ENCODE measurements at places on chromosomes 4 and X.

- DNase-seq: no peak
Observed at GRCh38 chr4:60344908-60345307, 855.2 kb upstream of the ADGRL3 start.

GRCh38 chr4:121041307-121042090 is 30.8 kb downstream of the NDNF start:
- no peak for DNase-seq

- DNase-seq: peak; percentile 97
Observed at GRCh38 chr4:127632420-127633403, at the start of gene INTU. Gene INTU, plus strand, starts transcription at chr4:127632957. Its CDS starts 78 bp downstream, at chr4:127633035.

DNA sequence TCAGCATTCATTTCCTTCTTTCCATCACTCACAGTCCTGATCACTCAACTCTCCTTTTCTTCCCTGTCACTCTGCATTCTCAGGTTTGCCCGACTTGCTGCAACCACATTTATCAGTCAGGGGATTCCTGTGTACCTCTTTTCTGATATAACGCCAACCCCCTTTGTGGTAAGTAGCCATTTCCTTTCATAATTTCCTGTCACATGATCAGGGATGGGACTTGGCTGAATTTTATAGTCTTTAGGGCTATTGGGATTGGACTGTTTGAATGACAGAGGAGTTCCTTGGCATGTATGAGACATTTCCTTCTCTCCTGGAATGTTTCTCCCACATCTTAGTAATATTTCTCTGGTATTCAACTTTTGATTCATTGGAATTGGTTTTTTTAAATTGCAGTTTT is 11.0 kb downstream of the PGM2 start:
- DNase-seq: no peak

- DNase-seq: no peak
Observed at GRCh38 chr4:73396993-73397972, 6.8 kb upstream of the ALB start.

GRCh38 chr4:84379917-84380641 is 119.0 kb downstream of the NKX6-1 start:
- DNase-seq: no peak

DNA sequence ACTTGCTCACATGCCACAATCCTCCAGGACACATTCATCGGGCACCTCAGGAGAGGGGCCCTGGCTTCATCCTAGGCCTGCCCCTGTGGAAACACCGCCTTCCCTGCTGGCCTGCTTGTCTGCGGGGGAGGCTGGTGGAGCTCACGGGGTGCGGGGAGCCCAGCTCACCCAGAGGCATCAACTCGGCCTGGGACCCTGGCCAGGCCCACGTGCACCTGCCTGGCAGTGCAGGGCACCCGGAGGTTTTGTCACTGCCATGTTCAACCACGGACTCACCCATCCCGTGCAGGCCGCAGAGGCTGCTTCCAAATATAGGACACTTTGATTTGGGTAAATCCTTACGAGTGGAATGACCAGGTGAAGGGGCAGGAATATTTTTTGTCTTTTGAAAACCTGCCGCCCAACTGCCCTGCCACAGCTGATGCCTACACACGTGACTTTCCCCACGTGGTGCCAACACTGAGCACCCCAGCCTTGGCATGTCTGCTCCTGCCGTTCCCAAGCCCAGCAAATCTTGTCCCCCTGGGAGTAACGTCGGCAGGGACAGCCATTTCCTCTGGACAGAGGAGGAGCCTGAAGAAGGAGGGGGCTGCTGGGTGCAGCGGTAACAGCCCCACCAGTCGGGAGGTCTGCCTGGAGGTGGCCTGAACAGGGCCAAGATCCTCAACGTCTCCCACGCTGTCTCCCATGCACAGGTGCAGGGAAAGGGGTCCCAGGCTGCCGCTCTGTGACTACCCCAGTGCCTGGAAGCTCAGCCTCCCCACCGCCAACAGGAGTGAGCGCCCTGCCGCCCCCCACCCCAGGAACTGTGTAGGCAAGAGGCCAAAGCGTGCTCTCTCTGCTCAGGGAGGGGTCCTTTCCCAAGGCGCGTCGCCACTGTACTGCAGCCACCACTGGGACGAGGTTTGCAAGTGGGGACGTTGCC is 8.5 kb downstream of the MXD4 start:
- DNase-seq: no peak

- no peak for DNase-seq
Observed at GRCh38 chrX:71579136-71579989, 1.1 kb downstream of the GCNA start.

GRCh38 chr4:42906891-42907759 is 14.6 kb downstream of the GRXCR1 start:
- DNase-seq: no peak

DNA sequence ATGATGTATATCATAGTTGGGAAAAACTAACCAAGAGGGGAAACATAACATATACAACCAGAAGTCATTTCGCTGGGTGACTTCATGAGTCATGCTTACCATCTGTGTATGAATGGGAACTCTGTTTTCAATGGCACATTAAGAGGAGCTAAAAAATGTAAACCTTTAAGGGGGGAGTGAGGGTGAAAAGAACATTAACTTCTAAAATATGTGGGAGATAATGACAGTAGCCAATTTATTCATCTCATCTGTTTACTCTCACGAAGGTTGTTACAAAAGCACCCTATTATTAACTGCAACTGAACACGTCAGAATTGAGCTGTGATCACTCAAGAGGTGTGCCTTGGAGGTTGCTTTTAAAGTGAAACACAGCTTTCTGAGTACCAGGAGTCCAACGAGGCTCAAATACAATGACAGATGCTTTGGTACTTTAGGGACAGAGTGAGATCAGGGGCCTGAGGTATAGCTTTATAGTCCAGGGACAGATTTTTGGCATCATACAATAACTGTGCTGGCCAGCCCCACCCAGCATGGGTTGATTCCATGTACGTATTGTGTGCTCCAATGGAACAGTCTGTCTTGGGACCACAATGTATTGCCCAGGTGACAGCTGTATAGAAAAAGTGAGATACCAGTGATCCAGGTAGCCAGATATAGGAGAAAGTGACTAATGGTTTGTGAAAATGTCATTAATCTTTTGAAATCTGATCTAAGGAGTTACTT is 107.3 kb downstream of the AMMECR1 start:
- DNase-seq: no peak

GRCh38 chr4:4872314-4872903 is 12.9 kb downstream of the MSX1 start:
- DNase-seq: no peak

- DNase-seq: peak; percentile 44
Observed at GRCh38 chrX:20265726-20266681, 705 bp downstream of the RPS6KA3 start.

DNA sequence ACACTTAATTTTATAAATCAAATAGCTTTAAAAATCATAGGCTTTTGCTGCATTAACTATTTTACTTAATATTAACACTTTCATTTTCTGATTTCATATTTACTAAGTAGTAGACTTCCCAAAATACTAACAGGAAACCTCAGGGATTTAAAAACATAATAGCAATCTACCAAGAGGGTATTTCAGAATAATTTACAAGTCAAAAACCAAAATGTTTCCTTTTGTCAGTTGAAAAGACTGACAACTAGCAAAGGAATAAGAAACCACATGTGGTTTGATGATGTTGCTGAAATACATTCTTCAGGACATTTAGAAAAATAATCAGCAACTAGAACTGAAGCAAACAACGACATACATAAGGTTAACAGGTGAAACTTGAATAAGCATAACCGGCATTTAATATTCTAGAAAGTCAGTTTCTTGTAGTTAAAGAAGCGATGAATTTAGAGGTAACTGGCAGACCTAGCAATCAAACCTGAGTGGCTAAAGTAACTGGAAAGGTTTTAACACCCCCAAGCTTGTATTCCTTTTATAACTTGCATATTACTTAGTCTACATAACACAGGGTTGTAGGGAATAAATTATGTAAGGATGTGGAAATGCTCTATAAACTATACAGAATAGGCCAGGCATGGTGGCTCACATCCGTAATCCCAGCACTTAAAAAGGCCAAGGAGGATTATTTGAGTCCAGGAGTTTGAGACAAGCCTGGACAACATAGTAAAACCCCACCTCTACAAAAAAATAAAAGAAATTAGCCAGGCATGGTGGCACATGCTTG is 40.0 kb downstream of the DHX15 start:
- no peak for DNase-seq

DNA sequence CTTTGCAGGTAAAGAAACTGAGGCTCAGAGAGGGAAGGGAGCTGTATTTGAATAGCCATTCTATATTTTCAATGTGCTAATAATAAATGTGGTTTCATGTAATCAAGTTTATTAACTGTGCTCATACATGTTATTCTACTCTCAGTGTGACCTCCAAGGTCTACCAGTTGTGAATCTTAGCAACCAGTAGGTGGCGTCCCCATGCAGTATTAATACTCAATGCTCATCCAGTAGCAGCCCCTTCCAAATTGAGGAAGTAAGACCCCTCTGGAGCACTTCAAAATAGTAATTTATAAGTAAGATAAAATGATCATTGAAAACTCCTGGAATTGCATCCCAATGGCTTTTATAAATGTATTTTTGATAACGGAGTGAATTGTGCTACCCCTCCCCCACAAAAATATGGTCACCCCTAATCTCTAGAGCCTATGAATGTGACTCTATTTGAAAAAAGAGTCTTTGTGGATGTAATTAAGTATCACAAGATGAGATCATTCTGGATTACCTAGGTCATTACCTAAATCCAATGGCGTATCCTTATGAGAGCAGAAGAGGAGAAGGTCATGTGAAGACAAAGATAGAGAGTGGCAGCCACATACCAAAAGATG is 20.4 kb upstream of the SEPSECS start:
- no peak for DNase-seq

GRCh38 chr4:117154251-117154650 is 68.9 kb upstream of the TRAM1L1 start:
- no peak for DNase-seq

DNA sequence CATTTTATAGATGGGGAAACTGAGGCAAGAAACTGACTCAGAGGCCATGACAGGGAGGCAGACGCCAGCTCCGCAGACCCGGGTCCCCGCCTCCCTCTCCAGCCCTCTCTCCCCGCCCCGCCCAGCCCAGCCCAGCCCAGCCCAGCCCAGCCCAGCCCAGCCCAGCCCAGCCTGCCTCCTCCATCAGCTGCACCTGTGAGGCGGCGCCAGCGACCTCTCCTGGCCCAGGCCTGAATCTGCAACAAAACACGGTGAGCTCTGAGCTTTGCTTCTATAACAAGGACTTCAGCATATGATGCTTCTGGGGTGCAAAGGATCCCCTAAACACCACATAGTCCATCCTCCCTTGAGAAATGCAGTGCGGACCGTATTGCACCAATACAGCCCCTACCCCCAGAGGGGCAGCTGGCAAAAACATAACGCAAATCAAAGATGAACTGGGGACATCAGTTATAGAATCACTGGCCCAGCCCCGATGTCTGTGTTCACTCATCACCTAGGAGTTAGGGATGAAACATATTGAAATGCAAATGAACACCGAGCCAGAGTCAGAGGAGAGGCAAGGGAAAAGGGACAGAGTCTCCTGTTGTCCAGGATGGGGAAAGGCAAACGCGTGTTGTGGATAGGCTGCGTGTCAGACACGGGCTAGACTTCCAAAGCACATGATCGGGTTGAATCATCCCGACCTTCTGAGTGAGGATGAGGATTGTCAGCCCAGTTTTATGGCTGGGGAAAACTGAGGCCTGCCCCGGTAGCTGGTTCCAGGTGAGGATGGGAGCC is 216.1 kb upstream of the PSAPL1 start:
- no peak for DNase-seq

- DNase-seq: no peak
Observed at GRCh38 chrX:10233696-10234095, 76.9 kb downstream of the CLCN4 start.

DNA sequence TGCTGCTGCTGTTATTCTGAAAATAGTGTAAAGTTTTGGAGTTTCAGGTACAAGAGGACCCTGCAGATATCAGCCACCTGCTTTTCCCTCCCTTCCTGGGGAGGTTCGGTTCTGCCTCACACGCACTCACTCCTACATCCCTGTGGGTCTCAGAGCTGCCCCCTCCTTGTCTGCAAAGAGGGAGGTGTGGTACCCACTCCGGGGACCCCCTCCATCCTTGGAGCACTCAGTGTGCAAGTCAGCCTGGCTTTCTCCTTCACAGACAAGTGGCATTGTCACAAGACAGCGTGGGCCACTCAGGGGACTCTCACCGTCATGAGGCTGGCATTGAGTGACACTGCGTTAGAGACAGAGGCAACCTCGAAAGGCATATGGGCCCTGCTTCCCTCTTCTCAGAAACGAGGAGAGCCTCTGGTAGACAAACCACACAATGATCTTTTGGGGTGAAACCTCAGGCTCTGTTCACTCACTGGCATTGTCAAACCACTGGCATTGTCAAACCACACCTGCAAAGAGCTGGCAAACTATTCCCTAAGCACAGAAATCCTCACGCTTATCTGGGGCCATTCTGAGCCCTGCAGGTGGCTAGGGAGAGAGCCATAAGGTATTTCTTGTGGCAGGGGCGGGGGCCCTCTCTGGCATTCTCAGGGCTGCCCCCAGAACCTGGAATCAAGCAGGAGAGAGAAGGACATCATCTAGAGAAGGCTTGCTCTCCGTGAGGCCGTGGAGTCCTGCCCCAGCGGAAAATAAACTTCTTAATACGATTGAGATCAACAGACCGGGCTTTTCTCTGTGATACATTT is 285.0 kb downstream of the SHOX start:
- DNase-seq: no peak

DNA sequence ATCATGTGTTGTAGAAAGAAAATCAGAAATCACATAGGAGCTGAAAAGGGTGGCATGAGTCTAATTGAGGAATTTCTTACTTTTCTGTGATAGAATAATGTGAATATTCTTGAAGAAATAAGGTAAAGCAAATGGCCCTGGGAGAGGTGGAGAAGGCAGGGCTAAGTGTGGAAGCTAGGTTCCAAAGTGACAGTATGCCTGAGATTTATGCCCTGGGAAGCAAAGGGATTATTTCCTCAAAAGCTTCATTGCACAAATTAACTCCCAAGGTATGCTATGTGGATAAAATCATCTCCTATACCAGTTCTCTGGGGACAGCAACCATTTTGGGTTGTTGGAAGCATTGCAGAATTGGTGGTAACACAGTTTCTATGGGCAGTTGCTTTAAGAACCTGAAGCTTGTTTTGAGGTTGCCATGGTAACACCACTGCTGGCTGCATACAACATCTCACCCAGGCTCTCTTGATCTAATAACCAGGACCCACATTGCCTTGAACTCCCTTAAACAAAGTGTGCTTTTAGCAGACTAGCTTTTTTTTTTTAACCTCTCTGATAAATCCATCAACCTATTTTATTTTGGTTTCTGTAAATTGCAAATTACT is 21.0 kb downstream of the MAOA start:
- DNase-seq: peak; percentile 30

DNA sequence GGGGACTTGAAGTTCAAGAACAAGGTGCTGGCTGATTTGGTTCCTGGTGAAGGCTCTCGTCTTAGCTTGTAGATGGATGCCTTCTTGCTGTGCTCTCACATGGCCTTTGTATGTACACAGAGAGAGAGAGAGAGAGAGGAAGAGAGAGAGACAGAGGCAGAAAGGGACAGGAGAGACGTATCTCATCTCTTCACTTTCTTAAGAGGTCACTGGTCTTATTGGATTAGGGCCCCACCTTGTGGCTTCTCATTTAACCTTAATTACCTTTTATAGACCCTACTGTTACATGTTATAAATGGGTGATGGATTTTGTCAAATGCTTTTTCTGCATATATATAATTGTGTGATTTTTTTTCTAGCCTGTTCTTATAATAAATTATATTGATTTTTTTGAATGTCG is 1444.2 kb downstream of the ADGRL3 start:
- DNase-seq: peak; percentile 15

Data from right hindlimb (tissue), 1 donor.